Vagina (tissue), 2 donors: ENCODE measurements at places on chromosomes 6 and 20.

- no peaks in the 10 kb centered on the region for H3K36me3 ChIP-seq
- no peak overlapping the region for H3K4me3 ChIP-seq
- no peak for DNase-seq
- H3K4me1 ChIP-seq, result no peaks in the 10 kb centered on the region
- no peaks in the 10 kb centered on the region for H3K27me3 ChIP-seq
- no peak overlapping the region for H3K27ac ChIP-seq
Measured at GRCh38 chr6:49097116-49097515, 365.9 kb downstream of the MMUT start.

GRCh38 chr20:17648791-17649730, 33.0 kb downstream of the RRBP1 start:
- DNase-seq, result no peak
- peaks cover 74% of the 10 kb centered on the region for H3K4me1 ChIP-seq
- H3K36me3 ChIP-seq, result no peaks in the 10 kb centered on the region
- H3K4me3 ChIP-seq, result no peak overlapping the region
- peak overlapping the region; percentile 36 for H3K27ac ChIP-seq
- H3K27me3 ChIP-seq, result no peaks in the 10 kb centered on the region

GRCh38 chr6:42482174-42482573, 30.4 kb upstream of the TRERF1 start:
- no peaks in the 10 kb centered on the region for H3K36me3 ChIP-seq
- H3K4me1 ChIP-seq, result no peaks in the 10 kb centered on the region
- no peak for DNase-seq
- peak overlapping the region; percentile 10 for H3K27ac ChIP-seq

- peaks cover 10% of the 10 kb centered on the region for H3K4me1 ChIP-seq
- H3K36me3 ChIP-seq, result no peaks in the 10 kb centered on the region
- no peaks in the 10 kb centered on the region for H3K27me3 ChIP-seq
- H3K4me3 ChIP-seq, result no peak overlapping the region
- H3K27ac ChIP-seq, result peak overlapping the region; percentile 16
Measured at GRCh38 chr6:135850882-135851281, 619 bp upstream of the PDE7B start.

DNA sequence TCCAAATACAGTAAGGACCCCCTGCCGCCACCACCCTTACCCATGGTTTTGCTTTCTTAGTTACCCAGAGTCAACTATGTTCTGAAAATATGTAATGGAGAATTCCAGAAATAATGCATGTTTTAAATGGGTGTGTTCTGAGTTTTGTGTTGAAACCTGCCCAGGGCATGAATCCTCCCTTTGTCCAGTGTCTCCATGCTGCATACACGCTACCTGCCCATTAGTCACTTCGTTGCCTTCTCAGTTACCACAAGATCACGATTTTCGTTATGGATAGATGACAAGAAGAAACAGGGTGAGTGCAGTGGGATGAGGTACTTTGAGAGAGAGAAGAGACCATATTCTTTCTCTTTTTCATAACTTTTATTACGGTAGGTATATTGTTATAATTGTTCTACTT, 10.6 kb downstream of the FARS2 start:
- H3K27me3 ChIP-seq, result no peaks in the 10 kb centered on the region
- H3K4me1 ChIP-seq, result no peaks in the 10 kb centered on the region
- H3K27ac ChIP-seq, result no peak overlapping the region
- no peak overlapping the region for H3K4me3 ChIP-seq
- DNase-seq, result no peak

GRCh38 chr6:167106406-167106805, 16.5 kb upstream of the CCR6 start:
- H3K4me3 ChIP-seq, result no peak overlapping the region
- no peak for DNase-seq
- H3K27ac ChIP-seq, result no peak overlapping the region
- no peaks in the 10 kb centered on the region for H3K36me3 ChIP-seq
- no peaks in the 10 kb centered on the region for H3K4me1 ChIP-seq

GRCh38 chr6:85594197-85594930, 706 bp upstream of the SNX14 start:
- no peak for DNase-seq
- no peaks in the 10 kb centered on the region for H3K27me3 ChIP-seq
- H3K27ac ChIP-seq, result peak overlapping the region; percentile 94

- H3K4me3 ChIP-seq, result no peak overlapping the region
- H3K4me1 ChIP-seq, result no peaks in the 10 kb centered on the region
- no peaks in the 10 kb centered on the region for H3K27me3 ChIP-seq
Measured at GRCh38 chr20:40612247-40612646, 76.8 kb downstream of the MAFB start.

DNA sequence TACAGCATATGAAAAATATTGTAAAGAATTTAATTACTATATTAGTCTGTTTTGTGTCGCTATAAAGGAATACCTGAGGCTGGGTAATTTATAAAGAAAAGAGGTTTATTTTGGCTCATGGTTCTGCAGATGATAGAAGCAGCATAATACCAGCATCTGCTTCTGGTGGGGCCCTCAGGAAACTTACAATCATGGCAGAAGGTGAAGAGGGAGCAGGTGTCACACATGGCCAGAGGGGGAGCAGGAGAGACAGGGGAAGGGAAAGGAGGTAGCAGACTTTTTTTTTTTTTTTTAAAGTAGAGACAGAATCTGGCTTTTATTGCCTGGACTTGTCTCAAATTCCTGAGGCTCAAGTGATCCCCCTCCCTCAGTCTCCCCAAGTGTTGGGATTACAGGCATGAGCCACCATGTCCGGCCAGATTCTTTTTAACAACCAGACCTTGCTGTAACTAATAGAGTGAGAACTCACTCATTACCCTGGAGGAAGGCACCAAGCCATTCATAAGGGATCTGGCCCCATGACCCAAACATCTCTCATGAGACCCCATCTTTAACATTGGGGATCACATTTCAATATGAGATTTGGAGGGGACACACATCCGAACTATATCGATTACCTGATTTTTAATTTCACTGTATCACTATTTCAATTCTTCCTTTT, 64.6 kb downstream of the MAN1A1 start:
- H3K4me3 ChIP-seq, result no peak overlapping the region
- no peak overlapping the region for H3K27ac ChIP-seq
- no peaks in the 10 kb centered on the region for H3K27me3 ChIP-seq
- no peaks in the 10 kb centered on the region for H3K36me3 ChIP-seq

- no peaks in the 10 kb centered on the region for H3K27me3 ChIP-seq
- no peak overlapping the region for H3K4me3 ChIP-seq
- no peaks in the 10 kb centered on the region for H3K4me1 ChIP-seq
- no peak for DNase-seq
Measured at GRCh38 chr6:100426744-100427338, 37.9 kb downstream of the SIM1 start.

- peaks cover 44% of the 10 kb centered on the region for H3K4me1 ChIP-seq
- peak overlapping the region; percentile 100 for H3K27ac ChIP-seq
- no peaks in the 10 kb centered on the region for H3K36me3 ChIP-seq
- H3K27me3 ChIP-seq, result no peaks in the 10 kb centered on the region
Measured at GRCh38 chr6:30490026-30490876, 942 bp downstream of the HLA-E start.

DNA sequence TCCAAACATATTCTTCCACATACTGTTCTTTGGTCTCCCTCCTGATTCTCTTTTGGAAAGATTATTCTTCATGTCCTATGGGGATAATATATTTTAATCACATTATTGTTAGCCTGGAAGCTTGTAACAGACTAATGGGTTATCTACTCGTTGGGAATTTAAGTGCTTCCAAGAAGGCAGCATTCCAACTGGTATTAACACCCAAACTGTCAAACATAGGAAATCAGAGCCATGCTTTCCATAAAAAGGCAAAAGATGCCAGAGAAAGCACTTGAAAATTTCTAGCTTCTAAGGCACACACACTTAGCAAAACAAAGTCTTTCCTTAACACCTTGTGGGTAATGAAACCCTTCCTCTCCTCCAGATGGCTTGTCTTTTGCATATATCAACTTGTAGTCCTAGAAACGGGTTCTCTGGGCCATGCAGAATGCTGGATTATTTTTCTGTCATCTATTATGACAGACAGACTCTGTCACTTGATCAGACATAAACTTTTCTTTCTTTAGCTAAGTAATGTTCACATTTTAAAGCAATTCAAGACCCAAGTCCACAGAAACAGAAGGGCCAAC, 41.5 kb downstream of the B4GALT5 start:
- no peak for DNase-seq
- H3K4me1 ChIP-seq, result peaks cover 53% of the 10 kb centered on the region
- H3K36me3 ChIP-seq, result no peaks in the 10 kb centered on the region
- H3K27me3 ChIP-seq, result no peaks in the 10 kb centered on the region

GRCh38 chr6:119145111-119145510, 66.6 kb upstream of the FAM184A start:
- no peak overlapping the region for H3K4me3 ChIP-seq
- peaks cover 26% of the 10 kb centered on the region for H3K4me1 ChIP-seq
- no peaks in the 10 kb centered on the region for H3K36me3 ChIP-seq
- DNase-seq, result no peak
- no peaks in the 10 kb centered on the region for H3K27me3 ChIP-seq

DNA sequence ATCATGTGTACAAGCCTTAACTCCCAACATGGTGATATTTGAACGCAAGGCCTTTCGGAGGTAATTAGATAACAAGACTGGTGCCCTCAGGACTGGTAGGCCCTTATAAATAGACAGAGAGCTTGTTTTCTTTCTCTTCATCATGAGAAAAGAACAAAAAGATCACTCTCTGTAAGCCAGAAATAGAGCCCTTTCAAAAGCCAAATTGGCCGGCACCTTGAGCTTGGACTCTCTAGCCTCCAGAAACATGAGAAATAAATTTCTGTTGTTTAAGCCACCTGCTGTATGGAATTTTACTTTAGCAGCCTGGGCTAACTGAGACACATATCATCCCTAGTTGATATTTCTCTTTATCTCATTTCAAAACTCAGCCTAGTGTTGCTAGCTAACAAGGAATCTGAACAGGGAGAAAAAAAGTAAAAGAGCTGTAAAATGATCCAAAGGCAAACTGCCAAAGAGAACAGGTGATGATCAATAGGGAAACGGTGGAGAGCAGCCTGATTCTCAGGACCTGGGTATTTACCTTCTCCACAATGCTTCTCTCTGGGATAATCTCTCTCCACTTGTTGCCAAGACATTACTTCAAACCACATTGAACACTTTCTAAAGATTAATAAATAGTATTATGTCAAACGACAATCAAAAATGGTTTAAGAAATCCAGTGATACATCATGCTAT, 6.1 kb downstream of the COL21A1 start:
- peak overlapping the region; percentile 66 for H3K27ac ChIP-seq
- H3K36me3 ChIP-seq, result no peaks in the 10 kb centered on the region

GRCh38 chr20:12053353-12053752, 135.7 kb downstream of the BTBD3 start:
- H3K4me1 ChIP-seq, result no peaks in the 10 kb centered on the region
- H3K27ac ChIP-seq, result no peak overlapping the region
- no peaks in the 10 kb centered on the region for H3K27me3 ChIP-seq
- no peak overlapping the region for H3K4me3 ChIP-seq

DNA sequence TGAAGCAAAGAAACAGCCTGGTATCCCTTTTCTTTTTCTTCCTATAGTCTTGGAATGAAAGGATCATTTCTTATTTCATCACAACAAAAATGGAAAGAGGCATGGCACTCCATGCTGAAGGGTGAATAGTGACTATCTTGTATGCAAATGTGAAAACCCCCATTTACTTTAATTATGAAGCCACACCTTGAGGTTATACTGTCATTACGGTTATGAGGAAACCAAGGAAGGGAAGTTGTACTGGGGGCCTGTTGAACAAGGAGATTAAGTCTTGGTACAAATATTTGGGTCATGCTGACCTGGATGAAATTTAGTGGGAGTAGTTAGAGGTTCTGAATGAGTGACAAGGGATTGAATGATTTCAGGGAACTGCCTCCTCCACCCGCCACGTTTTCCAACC, 8.7 kb upstream of the STXBP5 start:
- no peak overlapping the region for H3K27ac ChIP-seq
- H3K4me3 ChIP-seq, result no peak overlapping the region
- H3K4me1 ChIP-seq, result no peaks in the 10 kb centered on the region
- no peaks in the 10 kb centered on the region for H3K36me3 ChIP-seq
- H3K27me3 ChIP-seq, result no peaks in the 10 kb centered on the region
